ENCODE measurements at places on chromosomes 1 and 21.

GRCh38 chr1:30450148-30450817 lies 273.1 kb downstream of the MATN1 start:
- DNase-seq: no peak

- no peak for DNase-seq
Measured at GRCh38 chr21:27085387-27085786, 118.5 kb upstream of the ADAMTS5 start.

- DNase-seq: no peak
Measured at GRCh38 chr1:185969524-185969991, 235.4 kb downstream of the HMCN1 start.

DNA sequence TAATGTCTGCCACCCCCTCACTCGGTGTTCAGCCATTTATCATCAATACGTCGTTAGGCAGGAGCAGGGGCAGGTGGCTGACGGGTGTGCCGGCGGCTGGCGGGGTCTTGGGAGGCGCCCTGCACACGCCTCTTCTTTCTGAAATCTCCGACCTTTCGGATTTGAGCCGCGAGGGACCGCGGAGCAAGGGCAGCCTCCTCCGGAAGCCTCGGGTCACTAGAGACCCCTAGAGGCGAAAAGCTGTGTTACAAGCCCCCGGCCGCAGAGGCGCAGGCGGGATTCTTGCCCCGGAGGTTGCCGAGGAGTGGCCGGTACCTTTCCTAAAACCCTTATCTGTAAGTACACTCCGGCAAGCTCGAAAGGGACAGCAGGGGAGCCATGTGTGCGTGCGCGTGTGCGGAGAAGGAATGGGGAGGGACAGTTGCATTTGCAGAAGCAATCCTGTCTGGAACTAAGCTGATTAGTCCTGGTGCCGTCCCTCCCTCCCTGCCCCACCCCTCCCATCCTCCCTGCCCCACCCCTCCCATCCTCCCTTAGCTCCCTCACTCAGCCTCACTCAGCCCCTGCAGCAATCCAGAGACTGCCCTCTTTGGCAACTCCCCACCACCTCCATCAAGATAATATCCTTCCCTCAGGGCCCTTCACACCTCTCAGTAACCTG lies 11.0 kb downstream of the BRINP2 start:
- DNase-seq: no peak

GRCh38 chr1:83508485-83509151 lies 490.3 kb downstream of the TTLL7 start:
- peak; percentile 2 for DNase-seq

DNA sequence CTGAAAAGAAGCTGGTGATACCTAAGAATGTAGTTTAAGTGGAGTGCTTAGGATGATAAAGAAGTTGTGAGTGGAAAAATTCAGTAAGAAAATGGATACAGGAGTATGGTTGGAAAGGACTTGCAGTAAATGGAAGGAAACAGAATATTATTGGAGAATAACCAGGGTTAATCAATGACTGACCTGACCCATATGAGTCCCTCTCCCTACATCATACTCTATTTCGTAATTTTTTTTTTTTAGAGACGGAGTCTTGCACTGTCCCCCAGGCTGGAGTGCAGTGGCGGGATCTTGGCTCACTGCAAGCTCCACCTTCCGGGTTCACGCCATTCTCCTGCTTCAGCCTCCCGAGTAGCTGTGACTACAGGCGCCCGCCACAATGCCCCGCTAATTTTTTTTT lies 33.4 kb upstream of the ENSA start:
- DNase-seq: no peak

DNA sequence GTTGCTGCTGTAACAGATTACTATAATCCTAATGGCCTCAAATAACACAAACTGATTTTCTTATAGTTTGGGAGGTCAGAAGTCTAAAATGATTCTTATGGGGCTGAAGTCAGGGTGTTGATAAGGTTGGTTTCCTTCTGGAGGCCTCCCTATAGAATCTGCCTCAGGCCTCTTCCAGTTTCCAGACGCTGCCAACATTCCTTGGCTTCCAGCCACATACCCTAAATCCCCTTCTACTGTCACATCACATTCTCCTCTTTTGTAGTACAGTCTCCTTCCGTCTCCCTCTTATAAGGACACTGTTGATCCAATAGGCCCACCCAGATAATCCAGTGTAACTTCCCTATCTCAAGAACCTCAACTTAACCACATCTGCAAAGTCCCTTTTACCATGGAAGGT lies 145.3 kb upstream of the NCAM2 start:
- DNase-seq: no peak

GRCh38 chr1:182635871-182636270 lies 31.7 kb upstream of the RGS16 start:
- DNase-seq: no peak

DNA sequence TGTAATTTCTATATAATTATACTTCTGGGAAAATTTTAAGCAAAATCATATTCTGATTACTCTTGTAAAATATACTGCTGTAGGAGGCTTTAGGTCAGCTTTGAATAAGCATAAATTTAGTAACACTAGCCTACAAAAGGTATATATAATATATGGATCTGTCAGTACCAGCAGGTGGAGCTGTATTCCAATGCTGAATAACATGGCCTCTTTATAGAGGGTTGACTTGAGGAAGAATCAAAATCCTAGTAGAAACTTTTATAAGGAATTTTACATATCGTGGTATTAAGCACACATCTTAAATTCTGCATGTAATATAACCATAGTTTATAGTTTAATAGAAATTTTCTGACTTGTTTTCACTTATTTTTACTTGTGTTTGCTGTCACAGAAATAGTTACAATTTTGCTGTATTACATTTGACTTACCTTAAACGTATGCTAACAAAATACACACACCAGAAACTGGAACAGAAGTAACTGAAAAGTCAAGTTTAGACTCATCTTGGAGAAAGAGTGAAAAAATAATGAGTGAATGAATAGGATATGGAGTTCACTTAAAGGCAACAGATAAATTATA lies 79.3 kb downstream of the HMCN1 start:
- DNase-seq: no peak
